ENCODE measurements at places on chromosomes 5 and 9. TPM values are rescaled to one million over a fixed set of nuclear protein-coding genes. Genes with fewer than 3 reads are reported as not detected.

GRCh38 chr5:5770825-5771224 is 348.3 kb downstream of the ICE1 start:
- DNase-seq: no peak

- peak; percentile 27 for DNase-seq
Measured at GRCh38 chr9:135500071-135500524, 384 bp upstream of the MRPS2 start.

DNA sequence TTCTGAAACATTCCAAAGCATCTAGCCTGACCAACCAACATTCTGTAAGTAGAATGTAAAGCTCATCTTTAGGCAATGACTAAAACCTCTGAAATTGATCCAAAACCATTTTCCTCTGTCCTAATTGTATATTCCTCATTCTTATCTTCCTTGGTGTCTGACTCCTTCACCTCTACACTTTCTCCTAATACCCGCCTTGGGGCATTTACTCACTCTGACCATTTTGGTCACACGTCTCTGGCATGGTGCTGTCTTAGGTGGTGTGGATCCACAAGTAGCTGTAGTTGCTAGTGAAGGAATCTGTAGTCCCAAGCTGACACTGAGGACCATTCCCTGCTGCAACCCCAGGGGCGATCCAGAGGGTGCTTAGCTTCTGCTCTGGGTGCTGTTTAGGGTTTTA is 40.8 kb upstream of the LMNB1 start:
- DNase-seq: no peak

DNA sequence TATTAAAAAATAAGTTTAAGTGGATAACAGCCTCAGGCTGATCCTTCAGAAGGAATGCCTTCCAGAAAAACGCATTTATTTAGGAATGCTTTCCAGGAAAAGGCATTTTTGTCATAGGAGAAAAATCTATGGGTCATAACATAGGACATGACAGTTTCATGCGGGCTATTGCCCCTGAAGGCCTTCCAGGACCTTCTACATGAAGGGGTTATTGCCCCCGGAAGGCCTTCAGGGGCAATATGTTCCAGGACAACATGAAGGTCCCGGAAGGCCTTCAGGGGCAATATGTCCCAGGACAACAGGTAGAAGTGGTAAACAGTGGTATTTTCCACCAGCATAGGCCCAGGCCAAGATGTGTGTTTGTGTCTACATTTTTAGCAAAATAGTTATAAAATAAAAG is 191.3 kb upstream of the RASA1 start:
- no peak for DNase-seq

CYLC2 gene
- total RNA-seq: not detected

Data from HT-29 (cell line).